ENCODE measurements at places on chromosomes 1 and 21.

- DNase-seq: no peak
Measured at GRCh38 chr21:33984021-33984481, 68.4 kb upstream of the ATP5PO start.

DNA sequence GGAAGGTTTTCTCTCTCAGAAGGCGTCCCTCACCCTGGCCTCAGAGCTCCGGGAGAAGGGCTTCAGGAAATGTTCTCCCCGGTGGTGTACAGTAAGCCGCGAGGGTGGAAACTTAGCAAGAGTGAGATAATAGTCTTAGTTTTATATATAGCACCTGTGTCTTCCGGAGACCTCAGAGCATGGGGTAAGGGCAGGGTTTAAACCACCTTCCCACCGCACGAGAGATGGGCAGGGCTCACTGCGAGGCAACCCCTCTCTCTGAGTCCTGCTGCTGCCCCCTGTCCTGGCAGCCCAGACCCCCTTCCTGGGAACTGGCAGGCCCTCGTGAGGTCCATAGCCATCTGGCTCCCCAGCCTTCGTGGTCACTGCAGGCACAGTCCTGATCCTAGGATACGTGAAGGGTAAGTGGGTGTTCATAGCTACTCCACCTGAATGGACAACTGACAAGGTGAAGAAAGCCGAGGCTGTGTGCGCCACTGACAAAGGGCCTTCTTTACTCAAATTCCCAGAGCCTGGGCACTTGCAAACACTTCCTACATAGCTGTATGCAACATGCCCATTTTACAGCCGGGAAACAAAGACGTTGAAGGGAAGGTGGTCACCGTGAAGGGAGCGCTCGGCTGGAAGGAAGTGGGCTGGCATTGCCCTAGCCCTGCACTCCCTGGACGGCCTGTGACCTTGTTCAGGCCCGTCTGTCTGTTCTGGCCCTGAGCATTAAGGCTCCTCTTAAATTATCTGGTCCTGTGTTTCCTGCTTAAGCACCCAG is 26.9 kb downstream of the ITPKB start:
- no peak for DNase-seq

DNA sequence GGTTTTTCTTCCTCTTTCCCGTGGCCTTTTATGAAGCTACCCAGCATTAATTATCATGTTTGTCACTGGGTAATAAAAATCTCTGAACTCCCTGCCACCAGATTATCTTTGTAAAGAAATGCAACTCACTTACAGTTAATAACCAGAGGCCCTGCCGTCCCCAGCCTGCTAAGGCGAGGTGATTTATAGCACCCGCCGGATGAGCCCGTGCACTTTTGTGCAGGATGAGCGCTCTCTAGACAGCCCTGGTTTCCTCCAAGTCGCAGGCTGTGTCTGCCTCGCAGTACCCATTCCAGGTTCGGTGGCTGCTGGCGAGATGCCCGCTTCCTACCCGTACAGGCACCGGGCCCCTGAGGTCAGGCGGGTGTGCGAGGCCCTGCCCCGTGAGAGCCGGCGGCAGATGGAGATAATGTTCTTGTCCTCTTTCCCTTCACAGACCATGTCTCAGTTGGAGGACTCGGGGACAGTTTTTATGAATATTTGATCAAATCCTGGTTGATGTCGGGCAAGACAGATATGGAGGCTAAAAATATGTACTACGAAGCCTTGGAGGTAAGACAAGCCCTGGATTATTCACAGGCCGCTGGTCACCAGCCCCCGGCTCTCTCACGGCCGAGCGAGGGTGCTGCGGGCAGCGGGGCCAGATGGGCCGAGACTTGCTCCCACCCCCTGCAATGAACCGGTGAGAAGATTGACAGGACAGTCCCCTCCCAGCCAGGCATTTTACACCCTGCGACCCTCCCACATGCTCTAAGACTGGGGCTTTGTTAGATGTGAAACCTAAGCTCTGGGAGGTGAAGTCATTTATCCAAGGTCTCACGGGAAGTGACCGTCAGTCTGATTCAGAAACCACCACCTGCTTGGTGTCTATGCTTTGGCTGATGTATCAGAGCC is 28.5 kb upstream of the SELENON start:
- no peak for DNase-seq

- DNase-seq: no peak
Measured at GRCh38 chr1:178496410-178497135, at the start of gene CLEC20A. TSS of gene CLEC20A (minus strand) at chr1:178496964. CDS start at chr1:178496939, 25 bp downstream.

GRCh38 chr1:102252731-102253505 is 256.2 kb upstream of the OLFM3 start:
- no peak for DNase-seq

GRCh38 chr1:43835082-43836021 is 98.2 kb upstream of the ARTN start:
- peak; percentile 54 for DNase-seq

DNA sequence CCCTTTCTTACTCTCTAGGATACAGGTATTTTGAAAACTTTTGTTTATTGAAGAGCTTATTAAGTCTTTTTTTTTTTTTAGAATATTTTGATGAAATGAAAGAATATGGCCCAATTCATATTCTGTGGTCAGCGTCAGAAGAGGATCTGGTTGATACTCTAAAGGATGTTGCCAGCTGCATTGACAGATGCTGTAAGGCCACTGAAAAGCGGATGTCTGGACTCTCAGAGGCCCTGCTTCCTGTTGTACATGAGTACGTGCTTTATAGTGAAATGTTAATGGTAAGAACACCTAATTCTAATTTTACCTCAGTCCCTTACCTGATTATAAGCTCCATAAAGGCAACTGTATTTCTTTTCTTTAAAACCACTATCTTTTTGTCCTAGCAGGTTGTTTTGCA is 37.1 kb downstream of the SNX7 start:
- DNase-seq: no peak

DNA sequence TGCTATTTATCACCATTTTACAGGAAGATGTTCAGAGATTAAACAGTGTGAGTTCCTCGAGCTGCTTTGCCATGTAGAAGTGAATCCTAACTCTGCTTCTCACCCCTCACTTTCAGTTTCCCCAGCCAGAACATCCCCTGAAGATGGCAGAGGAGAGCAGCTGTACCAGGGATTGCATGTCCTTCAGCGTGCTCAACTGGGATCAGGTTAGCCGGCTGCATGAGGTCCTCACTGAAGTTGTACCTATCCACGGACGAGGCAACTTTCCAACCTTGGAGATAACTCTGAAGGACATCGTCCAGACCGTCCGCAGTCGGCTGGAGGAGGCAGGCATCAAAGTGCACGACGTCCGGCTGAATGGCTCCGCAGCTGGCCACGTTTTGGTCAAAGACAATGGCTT is 16.9 kb downstream of the TENT5C start:
- no peak for DNase-seq

DNA sequence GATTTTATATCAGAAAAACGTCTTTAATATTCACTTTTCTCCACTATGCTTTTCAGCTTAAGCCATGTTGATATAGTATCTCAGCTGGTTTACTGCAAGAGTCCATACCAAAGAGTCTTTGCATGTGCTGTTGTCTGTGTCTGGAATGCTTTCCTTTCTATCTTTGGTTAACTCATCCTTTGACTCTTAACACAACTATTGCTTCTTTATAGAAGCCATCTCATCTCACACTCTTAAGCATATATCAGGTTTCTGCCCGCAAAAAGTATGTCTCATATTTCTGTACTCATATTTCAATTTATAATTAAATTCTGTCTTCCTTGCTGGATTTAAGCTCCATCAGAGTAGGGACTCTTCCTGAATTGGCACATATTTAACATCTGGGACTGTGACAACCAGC is 220.9 kb upstream of the KCNK2 start:
- DNase-seq: no peak

- DNase-seq: no peak
Measured at GRCh38 chr21:16134134-16134533, 404.4 kb downstream of the USP25 start.

GRCh38 chr1:209162651-209163050 is 420.9 kb upstream of the CAMK1G start:
- DNase-seq: no peak

GRCh38 chr1:222105393-222105737 is 363.5 kb upstream of the DUSP10 start:
- DNase-seq: no peak

- DNase-seq: no peak
Measured at GRCh38 chr1:204592246-204592948, 76.2 kb downstream of the MDM4 start.

GRCh38 chr1:56676571-56677035 is 31.5 kb downstream of the PRKAA2 start:
- DNase-seq: peak; percentile 90

DNA sequence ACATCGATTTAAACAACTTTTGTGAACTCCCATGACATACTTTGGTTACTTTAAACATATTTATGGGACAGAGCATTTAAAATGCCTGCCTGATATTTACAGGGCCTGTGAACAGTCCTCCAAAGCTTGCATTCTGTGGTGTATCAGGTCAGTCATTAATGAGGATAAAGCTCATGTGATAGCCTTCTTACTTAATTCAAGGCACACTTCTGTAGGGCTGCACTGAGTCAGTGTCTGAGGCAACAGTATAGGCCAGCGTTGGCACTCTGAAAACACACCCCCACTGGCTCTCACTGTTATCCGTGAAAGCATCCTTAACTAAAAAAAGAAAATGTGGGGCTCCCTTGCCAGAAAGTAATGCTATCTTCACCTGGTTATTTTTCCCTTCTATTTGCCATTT is 200.0 kb downstream of the NFIA start:
- no peak for DNase-seq

DNA sequence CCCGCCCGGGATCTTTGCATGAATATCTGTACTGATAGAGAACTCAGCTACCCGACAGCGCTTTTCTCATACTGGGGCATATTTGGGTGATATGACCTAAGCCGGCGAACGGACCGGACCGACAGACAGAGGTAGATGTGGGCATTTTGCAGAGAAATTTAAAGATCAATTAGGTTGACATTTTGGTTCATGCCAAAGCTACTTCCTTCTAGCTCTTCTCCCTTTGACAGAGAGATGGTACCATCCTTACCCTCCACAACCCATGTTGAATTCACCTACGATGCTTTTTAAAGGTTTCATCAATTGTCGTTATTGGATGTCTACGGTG is 459 bp downstream of the ARV1 start:
- no peak for DNase-seq

DNA sequence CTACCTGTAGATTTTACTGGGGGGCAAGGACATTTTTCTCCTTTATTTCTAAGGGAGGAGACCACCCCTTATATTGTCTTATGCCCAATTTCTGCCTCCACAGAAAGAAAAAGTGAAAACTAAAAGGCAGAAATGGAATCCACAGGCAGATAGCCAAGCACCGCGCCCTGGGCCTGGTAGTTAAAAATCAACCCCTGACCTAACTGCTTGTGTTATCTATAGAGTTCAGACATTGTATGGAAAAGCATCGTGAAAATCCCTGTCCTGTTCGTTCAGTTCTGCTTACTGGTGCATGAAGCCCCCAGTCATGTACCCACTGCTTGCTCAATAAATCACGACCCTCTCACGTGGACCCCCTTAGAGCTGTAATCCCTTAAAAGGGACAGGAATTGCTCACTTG is 33.7 kb upstream of the IL6R start:
- DNase-seq: no peak

DNA sequence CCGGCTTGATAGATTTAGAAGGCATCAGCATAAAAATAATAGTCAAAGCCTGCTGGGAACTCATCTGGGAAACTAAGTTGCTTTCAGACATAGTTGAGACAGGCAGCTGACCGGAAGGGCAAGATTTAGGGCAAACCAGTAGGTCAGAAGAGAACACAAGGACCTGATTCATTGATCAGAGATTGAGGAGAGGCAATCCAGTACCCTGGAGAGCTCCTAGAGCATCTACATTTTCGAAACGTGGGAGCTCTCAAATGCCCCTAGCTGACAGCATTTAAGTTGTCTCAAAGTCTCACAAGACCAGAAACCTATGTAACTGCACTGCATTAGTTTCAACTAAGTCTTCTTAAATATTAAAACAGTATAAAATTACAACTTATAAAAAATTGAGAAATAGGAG is 22.9 kb upstream of the MTF2 start:
- DNase-seq: peak; percentile 29

- DNase-seq: no peak
Measured at GRCh38 chr1:28833381-28833780, 21.4 kb downstream of the OPRD1 start.

GRCh38 chr1:9590201-9590600 is 1.5 kb downstream of the TMEM201 start:
- no peak for DNase-seq

DNA sequence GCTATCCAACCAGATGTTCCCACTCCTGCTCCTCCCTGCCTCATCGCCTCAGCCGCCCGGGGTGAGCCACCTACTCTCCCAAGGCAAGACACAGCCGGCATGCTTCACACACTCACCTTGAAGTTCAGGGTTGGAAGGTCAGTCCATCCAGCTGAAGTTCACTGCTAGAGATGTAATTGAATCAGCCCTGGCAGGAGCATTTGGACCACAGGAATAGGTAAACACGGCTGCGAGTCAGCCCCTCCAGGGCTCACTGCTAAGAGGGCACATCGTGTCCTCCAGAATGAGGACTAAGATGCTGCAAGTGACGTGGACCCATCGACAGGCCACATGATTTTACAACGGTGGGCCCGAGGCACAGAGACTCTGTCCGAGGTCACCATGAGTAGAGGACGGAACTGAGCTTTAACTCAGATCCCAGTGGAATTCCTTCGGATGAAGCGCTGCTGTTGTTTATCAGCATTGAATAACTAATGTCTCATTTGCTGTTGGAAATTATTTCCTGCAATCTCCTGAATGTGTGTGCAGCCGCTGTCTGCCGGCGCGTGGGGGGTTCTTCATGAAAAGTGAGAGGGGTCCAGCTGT is 41.9 kb downstream of the RSPH1 start:
- DNase-seq: no peak

DNA sequence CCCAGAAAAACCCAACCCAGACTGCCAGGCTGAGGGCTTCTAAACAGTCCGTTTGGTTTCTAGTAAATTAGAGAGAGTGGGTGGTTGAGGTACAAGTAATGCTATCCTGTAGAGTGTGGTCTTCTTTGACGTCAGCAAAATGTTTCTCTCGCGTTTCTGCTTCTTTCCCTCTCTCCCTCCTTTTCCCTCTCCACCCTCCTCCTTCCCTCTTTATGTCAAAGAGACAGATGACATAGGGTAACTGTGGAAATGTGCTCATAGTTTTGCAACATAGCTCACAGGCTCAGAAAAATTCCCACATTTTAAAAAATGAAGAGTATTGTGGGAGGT is 158.3 kb downstream of the TOMM20 start:
- DNase-seq: no peak

DNA sequence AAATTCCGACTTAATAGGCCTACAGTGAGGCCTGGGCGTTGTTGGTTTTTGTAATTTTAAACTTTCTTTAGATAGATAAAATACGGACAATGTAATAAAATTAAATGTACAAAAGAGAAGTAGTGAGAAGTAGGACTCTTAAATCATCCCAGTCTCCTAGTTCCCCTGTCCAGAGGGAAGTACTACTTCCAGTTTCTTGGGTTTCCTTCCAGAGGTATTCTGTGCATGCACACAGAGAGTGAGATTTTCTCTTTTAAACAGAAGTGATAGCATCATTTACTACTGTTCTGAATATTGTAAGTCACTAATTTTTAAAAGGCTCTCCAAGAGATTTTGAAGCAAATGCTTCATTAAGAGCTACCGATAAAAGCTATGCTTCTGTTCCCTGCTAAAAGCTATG is 7.2 kb upstream of the FNBP1L start:
- DNase-seq: no peak

GRCh38 chr1:204685236-204686006 is at the start of gene LRRN2:
TSS of gene LRRN2 (minus strand) at chr1:204685738. CDS start at chr1:204619992, 65,746 bp downstream.
- no peak for DNase-seq
